Tibial nerve (tissue), 4 donors: ENCODE measurements at places on chromosomes 12 and 14. TPM values are rescaled to one million over a fixed set of nuclear protein-coding genes. Genes with fewer than 3 reads are reported as not detected.

- no peak for DNase-seq
These were observed 167.0 kb downstream of the LRFN5 start for GRCh38 chr14:41773536-41774279.

- DNase-seq = no peak
These were observed 367.3 kb downstream of the ALG10 start for GRCh38 chr12:34389378-34390170.

DNA sequence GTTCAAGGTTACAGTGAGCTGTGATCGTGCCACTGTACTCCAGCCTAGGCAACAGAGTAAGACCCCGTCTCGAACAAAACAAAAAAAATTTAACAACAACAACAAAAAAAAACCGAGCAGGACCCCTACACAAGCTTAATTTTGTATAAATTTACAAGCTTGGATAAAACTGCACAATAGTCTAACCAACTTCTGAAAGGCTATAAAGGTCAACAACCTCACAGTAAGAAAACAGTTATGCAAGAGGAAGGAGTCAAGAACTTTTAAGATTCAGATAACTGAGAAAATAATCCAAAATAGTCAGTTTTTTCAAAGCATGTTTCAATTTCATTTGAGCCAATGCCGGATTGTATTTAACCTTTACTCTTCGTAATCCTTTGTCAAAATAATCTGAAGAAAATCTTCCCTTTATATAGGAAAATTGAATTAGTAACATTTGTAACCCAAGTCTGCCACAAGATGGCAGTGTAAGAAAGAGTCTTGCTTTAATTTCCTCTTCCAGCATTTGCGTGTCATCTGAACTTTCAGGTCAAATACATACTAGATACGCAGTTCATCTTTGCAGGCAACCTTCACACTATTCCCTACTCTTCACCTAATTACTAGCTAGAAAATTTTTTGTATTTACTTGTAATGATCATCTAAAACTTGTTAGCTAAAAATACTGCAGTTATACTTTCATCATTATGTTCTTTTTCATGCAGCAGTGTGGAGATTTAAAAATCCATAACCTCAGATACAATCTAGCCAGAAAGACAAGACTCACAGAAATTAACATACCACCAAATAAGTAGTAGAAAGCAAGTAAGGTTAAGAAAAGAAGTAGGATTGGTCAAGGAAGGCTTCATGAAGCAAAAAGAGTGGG is 5.8 kb downstream of the CCNB1IP1 start:
- DNase-seq = peak; percentile 56

DNA sequence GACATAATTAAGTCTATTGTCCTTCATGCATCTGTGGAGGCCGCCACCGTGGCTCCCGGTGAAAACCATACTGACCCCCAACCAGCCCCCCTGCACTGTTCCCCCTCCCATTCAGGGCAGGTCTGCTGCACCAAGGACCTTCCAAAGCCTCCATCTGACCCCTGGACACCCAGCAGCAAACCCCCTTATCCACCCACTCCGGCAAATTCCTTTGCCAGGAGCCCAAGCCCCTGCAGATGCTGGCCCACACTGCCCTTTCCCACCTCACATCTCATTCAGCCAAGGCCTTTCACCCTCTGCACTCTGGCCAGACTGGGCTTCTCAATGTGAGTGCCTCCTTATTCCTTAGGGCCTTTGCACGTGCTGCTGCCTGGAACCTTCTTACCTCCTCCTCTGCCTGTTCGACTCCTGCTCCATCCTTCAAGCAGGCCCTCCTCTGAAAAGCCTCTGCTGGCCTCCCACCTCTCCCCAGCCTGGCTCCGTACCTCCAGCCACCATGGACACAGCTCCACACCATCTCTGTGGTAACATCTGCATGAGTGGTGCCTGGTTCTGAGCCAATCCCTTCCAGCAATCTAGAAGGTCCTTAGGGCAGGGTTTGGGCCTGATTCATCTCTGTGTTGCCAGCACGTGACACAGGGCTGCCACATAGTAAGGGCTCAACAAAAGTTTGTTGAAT is 230.7 kb downstream of the BCL11B start:
- no peak for DNase-seq

DNA sequence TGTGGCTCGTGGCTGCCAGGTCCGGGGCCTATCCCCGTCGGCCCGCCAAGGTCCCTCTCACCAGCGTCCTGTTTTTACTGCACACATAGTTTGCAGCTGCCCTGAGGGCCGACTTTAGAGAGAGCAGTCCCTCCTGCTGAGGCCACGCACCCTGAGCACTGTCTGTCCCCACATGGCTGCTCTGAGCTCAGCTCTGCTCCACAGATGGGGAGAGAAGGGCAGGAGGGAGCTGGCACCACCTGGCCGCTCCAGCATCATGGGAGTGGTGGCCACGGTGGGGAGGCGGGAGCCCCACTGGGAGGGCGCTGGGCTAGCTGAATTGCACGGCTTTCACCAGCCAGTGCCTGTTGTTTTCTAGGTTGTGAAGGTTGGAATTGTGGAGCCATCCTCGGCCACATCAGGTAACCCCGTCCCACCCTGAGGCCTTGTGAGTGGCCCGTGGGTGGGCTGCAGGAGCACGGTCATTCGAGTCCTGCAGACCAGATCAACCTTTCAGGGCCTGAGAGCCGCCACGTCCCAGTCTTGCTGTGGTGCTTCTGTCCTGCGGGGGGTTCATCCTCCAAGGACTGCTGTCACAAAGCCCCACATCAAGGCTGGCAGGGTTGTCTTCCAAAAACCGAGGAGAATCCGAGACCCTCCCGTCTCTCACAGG is 7.4 kb upstream of the TEX22 start:
- no peak for DNase-seq

- no peak for DNase-seq
These were observed 56.3 kb downstream of the SIX6 start for GRCh38 chr14:60565211-60565610.

GRCh38 chr12:1930803-1931597 is 12.5 kb upstream of the CACNA2D4 start:
- no peak for DNase-seq

Gene AGAP2
- total RNA-seq = 1.1 TPM

Gene GPR135
- 5.9 TPM for total RNA-seq

Gene AICDA
- 0.39 TPM for total RNA-seq
